ENCODE measurements at places on chromosomes 6 and 20.

- no peak for DNase-seq
These were observed 551 bp downstream of the SYNCRIP start for GRCh38 chr6:85641897-85642773.

DNA sequence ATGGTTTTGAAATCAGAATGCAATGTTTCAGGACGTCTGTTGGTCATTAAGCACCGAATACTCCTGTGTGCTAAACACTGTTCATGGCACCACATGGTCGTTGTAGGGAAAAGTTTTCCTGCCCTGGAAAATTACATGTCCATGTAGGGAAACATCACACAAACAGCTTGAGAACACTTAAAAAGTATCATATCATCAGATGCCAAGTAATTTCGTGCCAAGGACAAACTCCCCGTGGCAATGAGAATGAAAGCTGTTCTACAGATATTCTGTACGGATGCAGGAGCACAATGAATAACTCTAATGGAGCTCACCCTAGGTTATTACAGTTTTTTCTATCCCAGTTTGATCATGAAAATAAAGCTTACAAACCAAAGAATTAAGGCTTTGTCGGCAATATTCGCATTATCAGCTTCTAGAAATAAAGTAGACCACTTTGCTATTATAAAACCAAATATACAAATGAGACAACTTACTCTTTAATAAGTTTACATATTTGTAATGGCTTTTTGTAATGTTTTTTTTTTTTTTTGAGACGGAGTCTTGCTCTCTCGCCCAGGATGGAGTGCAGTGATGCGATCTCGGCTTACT is 4.6 kb upstream of the DST start:
- no peak for DNase-seq

- DNase-seq: no peak
These were observed 161.7 kb downstream of the BMP7 start for GRCh38 chr20:57104651-57105204.

DNA sequence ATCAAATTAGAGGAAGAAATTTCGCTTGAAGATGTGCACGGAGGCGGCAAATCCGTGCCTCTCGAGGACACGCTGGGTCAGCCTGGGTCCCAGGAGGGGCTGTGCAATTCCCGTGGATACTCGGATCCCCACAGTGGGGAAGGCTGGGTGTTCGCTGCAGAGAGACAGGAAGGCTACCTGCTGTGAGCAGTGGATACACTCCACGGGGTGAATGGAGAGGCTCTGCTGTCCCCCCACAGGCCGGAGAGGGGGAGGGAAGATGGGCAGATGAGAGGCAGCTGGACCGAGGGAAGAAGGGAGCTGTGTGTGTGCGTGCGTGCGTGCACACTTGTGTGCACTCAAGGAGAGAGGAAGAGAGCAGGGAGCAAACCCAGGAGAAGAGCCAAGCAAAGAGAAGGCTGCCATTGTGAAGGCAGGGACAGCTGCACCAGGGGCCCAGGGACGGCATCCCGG is 57.3 kb downstream of the SULF2 start:
- DNase-seq: no peak

DNA sequence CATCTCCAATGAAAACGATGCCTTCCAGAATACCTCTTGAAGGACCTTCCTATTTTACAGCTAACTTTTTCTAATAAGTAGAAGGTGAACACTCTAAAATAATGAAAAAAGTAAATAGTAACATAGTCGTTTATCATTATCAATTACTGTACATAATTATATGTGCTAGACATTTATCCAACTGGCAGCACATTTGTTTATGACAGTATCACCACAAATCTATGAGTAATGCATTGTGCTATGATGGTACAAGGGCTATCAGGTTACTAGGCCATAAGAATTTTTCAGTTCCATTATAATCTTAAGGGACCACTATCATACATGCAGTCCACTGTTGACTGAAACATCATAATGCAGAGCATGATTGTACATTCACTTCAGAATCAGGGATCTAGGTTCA is 68.4 kb downstream of the ATG5 start:
- DNase-seq: no peak

- DNase-seq: no peak
These were observed 219.4 kb upstream of the SSTR4 start for GRCh38 chr20:22815603-22816315.

- DNase-seq: no peak
These were observed 18.8 kb downstream of the MAP3K4 start for GRCh38 chr6:161010418-161010817.
